ENCODE measurements at places on chromosomes 12 and 14.

GRCh38 chr12:94767956-94768355, 117.6 kb upstream of the TMCC3 start:
- no peak for DNase-seq

DNA sequence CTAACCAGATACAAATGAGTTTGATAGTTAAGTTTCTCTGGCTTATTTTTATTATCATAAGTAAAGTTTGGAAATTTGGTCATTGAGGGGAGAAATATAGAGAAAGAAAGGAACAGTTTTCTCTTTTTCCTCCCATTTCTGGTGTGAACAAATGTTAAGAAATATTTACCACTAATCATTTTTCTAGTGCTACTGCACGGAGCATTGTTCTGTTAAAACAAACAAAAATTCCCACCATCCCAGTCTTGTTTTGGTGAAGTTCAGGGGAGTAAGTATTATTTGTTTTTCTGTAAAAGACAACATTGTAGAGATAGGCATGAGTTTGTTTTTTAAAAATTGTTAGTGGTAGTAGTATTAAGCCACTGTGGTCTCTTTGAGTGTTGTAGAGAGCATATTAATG, 135.3 kb downstream of the FGD4 start:
- DNase-seq = no peak

DNA sequence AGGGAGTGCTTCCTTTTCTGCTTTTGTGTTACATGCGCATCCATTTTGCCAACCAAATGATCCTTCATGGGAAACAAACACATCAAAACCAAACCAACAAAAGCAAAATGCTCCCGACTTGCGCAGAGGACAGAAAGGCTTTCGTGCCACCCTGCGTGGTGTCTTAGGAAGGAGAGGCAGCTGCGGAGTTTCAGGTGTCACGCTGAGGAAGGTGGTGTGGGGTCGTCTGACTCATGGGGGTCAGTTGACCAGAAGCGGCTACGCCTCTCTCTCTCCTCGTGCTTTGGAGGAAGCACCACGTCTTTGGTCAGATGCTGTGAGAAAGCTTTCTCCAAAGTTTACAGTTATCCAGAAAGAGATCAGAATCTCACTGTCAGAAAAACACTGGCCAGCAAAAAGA, 7.9 kb downstream of the EMP1 start:
- peak; percentile 39 for DNase-seq

- DNase-seq = no peak
Observed at GRCh38 chr12:24134092-24134491, 184.6 kb upstream of the SOX5 start.

- DNase-seq = no peak
Observed at GRCh38 chr12:6964605-6965025, 5.8 kb downstream of the PHB2 start.

DNA sequence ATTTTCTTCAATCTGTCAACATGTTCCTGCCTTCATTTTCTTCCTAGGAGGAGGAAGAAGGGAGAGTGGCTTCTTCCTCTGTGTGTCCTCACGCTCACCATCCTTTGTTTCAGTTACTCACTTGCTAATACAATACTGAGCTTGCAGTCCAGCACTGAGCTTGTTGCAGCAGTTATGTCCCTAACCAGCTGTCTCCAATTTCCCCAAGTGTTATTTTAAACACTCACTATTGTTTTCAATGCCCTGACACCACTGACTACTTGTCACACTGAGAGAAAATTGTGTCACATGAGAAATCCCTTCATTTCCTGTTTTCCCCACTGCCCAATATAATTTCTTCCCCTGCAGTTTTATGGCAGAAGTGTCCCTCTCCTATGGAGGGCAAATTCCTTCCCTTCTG, 53.4 kb downstream of the HSD17B6 start:
- no peak for DNase-seq

GRCh38 chr12:19576506-19577280, 137.4 kb downstream of the AEBP2 start:
- no peak for DNase-seq

- DNase-seq = no peak
Observed at GRCh38 chr14:22767323-22767589, 768 bp downstream of the OXA1L start.

Measured in HFFc6 (cell line).